ENCODE measurements at places on chromosomes 13 and 19.

DNA sequence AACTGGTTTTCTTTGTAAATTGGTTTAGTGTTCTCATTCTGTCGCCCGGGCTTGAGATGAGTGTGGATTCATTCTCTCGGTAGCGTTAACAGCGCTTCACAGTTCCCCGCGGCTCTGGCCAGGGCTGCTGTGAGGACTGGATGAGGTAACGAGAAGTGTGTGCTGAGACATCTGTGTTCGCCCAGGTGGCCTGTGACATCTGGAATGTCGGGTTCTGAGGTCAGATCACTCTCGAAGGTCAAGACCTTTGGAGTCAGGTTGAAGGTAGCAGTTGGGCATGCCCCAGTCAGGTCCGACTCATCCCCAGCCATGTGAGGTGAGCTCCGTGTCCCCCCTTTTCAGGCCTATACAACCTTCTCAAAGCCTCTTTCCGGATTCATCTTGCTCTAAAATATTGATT lies 13.4 kb upstream of the TUBGCP3 start:
- DNase-seq, result no peak

DNA sequence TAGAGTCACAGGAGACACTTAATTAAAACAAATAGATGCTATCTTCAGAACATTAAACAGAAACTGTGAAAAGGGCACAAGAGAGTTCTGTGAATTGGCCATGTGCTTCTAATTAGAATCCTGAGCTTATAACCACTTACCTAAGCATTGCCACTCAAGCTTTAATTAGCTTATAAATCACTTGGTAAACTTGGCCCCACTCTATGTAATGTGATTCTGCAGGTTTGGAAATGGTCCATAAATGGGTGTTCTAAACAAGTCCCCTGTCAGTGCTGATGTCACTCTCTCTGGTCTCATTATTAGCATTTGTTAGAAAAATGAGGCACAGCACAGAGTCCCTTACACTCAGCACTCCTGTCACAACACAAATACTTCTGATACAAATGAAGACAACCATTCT lies 18.0 kb downstream of the ZNF91 start:
- DNase-seq, result no peak

DNA sequence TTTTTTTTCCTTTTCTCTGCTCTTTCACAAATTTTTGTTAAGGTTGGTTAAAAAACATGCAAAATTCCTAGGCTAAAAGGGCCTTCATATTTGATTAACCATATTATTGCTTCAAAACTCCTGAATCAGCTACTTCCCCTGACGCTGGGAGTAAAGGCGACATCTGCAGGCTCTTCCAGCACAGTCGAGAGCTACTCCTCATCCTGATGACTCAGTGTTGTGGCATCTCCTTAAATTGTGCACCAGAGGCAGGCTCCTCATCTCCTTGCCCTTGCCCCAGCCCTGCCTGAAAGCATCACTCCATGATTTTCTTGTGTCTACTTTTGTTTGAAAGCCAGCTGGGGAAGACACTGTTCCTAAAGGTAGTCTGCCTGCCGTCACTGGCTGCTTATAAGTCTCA lies 24.5 kb upstream of the SOX1 start:
- no peak for DNase-seq

DNA sequence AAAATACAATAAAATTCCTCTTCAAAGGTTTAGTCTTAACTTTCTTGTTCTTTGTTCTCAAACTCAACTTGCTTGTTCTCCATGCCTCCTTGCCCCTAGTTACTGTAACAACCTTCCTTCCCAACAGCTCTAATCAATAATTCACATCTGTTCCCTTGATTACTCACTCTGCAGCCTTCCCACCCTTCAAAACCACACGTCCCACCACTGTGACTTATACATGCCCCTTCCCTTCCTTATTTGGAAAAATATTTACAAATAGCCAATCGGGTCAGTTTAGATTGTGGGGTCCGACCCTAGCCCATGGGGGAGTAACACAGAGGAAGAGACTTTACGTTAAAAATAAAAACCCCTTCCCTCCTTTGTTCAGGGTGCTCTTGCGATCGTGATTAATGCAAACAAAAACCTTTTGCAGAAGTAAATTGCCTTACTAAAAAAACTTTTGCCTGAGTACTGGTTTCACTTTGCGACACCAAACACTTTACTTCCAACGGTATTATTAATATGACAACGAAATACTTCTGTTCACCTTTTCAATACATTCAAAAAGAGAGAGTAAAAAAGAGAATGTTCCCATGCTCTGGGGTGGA lies 512 bp upstream of the ZNF93 start:
- DNase-seq, result no peak

- DNase-seq, result peak; percentile 43
Observed at GRCh38 chr13:75512253-75512652, 25.4 kb downstream of the COMMD6 start.

DNA sequence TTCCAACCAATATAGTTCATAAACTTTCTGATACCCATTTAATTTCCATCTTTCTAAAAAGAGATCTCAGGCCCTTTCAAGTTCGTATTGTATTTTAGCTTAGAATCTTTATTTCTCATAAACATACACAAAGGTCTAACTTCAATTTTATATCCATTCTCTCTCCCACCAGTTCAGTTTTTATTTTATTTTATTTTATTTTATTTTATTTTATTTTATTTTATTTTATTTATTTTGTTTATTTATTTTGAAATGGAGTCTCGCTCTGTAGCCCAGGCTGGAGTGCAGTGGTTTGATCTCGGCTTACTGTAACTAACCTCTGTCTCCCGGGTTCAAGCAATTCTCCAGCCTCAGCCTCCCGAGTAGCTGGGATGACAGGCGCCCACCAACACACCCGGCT lies 552.8 kb downstream of the SLITRK5 start:
- DNase-seq, result no peak

GRCh38 chr13:32047793-32048192 lies 16.2 kb downstream of the FRY start:
- DNase-seq, result no peak

GRCh38 chr19:42113641-42114348 lies 18.5 kb downstream of the POU2F2 start:
- peak; percentile 60 for DNase-seq

GRCh38 chr13:86974251-86974994 lies 696.7 kb upstream of the SLITRK5 start:
- DNase-seq, result no peak

DNA sequence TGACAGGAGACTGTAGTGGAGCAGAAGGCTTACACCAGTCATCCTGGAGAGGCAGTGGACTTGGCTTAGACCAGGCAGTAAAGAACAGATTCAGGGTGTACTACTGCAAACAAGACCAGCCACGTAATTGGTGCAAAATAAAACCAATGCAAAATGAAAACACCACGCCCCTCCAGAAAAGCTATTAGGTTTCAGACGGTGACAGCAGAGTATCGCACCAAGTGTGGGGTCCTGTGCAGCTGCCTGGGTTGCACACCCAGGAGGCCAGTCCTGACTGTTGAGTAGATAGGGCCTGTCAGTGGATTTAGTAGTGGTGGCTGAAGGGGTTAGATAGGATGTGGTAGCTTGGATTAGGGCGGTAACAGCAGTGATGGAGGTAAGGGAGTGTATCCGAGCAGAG lies 5.4 kb upstream of the PRKACA start:
- DNase-seq, result no peak

- no peak for DNase-seq
Observed at GRCh38 chr13:87536899-87537298, 134.3 kb upstream of the SLITRK5 start.

GRCh38 chr13:73697166-73697565 lies 437.0 kb downstream of the KLF12 start:
- DNase-seq, result no peak

- peak; percentile 28 for DNase-seq
Observed at GRCh38 chr19:34241513-34242337, 12.6 kb upstream of the GARRE1 start.
